Activated CD4-positive, alpha-beta memory T cell treated with anti-CD3 and anti-CD28 coated beads, Interleukin-2, amount 10 ng/mL, durations not matched to agents 7 days and 5 days (primary cell): ENCODE measurements at places on chromosomes 16 and 17. TPM values are rescaled to one million over a fixed set of nuclear protein-coding genes. Genes with fewer than 3 reads are reported as not detected.

GRCh38 chr16:24009098-24009497 lies 173.3 kb downstream of the PRKCB start:
- no peak overlapping the region for H3K4me3 ChIP-seq
- peaks cover 34% of the 10 kb centered on the region for H3K4me1 ChIP-seq
- H3K36me3 ChIP-seq: peaks cover 5% of the 10 kb centered on the region

ASGR1 gene
- total RNA-seq: 0.73 TPM

LPCAT2 gene
- total RNA-seq: 1.6 TPM

GRCh38 chr16:84730406-84731106 lies 30.8 kb downstream of the USP10 start:
- no peak overlapping the region for H3K27ac ChIP-seq
- H3K4me3 ChIP-seq: no peak overlapping the region
- DNase-seq: peak; percentile 39

HOXB9 gene
- total RNA-seq: 1.4 TPM

DNA sequence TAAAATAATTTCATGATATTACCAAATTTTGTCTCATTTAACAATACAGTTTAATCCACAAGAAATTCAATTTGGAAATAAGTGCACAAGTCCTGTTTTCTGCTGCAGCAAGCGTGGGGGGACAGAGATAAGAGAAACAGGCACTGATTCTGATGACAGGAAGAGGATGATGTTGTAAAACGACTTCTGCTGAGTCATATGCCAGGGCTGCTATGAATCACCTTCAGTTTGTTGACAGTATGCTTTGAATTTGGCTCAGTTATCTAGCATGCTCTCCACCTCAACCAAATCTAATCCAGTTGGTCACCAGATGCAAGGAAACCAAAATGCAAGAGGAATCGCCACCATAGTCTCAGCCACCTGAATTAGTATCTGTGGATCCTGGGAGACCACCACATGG lies 244.1 kb upstream of the MON1B start:
- no peaks in the 10 kb centered on the region for H3K36me3 ChIP-seq
- no peak overlapping the region for H3K4me3 ChIP-seq
- no peaks in the 10 kb centered on the region for H3K27me3 ChIP-seq
- no peaks in the 10 kb centered on the region for H3K4me1 ChIP-seq

GRCh38 chr17:66783656-66784381 lies 51.1 kb upstream of the CACNG5 start:
- H3K4me3 ChIP-seq: no peak overlapping the region
- DNase-seq: no peak
- no peaks in the 10 kb centered on the region for H3K4me1 ChIP-seq
- H3K27ac ChIP-seq: no peak overlapping the region
- peaks cover 24% of the 10 kb centered on the region for H3K36me3 ChIP-seq

NUPR1 gene
- not detected for total RNA-seq

GRCh38 chr17:7043497-7044198 lies at the start of gene SLC16A11:
Gene SLC16A11, minus strand, starts transcription at chr17:7044092. Its CDS starts 579 bp downstream, at chr17:7043513.
- H3K27me3 ChIP-seq: peaks cover 20% of the 10 kb centered on the region
- no peak for DNase-seq
- H3K4me1 ChIP-seq: peaks cover 50% of the 10 kb centered on the region
- peaks cover 10% of the 10 kb centered on the region for H3K36me3 ChIP-seq

GRCh38 chr17:50396261-50397110 lies 837 bp downstream of the LRRC59 start:
- peaks cover 40% of the 10 kb centered on the region for H3K36me3 ChIP-seq
- H3K4me3 ChIP-seq: peak overlapping the region; percentile 82
- peaks cover 30% of the 10 kb centered on the region for H3K4me1 ChIP-seq
- H3K27ac ChIP-seq: peak overlapping the region; percentile 88
- DNase-seq: peak; percentile 26
- H3K27me3 ChIP-seq: no peaks in the 10 kb centered on the region

DNA sequence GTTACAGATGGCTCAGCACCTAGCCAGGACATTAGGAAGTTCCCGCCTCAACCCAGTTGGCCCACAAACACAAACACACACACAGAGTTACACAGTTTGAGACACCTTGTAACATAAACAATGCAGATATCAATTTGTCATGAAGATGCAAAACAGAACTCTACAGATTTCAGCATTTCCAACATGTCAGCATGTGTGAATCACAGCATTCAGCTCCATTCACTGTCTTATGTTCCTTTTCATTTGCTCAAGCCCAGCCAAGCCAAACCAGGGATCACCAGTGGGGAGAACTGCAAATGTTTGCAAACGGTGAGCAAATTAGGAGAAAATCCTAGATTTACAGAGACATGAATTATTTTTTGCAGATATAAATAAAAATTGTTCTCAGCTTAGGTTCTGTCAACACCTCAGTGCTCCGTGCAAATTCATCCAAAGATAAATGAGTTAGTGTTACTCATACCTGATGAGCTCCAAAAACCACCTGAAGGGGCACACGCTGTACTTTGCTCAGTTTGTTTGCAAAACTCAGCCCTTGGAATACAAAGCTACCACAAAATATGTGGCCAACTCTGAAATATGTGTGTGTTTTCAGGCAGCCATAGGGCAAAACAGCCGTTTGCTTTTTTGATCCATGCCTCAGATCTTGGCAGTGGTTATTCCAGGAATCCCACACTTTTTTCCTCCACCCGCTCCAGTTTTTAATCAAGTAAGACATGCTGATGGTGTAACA lies 16.3 kb upstream of the COX10 start:
- H3K27ac ChIP-seq: no peak overlapping the region
- no peak for DNase-seq
- no peak overlapping the region for H3K4me3 ChIP-seq
- peaks cover 9% of the 10 kb centered on the region for H3K4me1 ChIP-seq

- peaks cover 4% of the 10 kb centered on the region for H3K4me1 ChIP-seq
- H3K36me3 ChIP-seq: no peaks in the 10 kb centered on the region
- DNase-seq: no peak
- no peak overlapping the region for H3K4me3 ChIP-seq
Measured at GRCh38 chr17:27782791-27783206, 17.5 kb downstream of the NOS2 start.

GRCh38 chr17:52047086-52047485 lies 111.4 kb downstream of the CA10 start:
- no peaks in the 10 kb centered on the region for H3K36me3 ChIP-seq
- DNase-seq: no peak
- no peak overlapping the region for H3K27ac ChIP-seq
- H3K27me3 ChIP-seq: no peaks in the 10 kb centered on the region

GRCh38 chr17:39962642-39963220 lies at the start of gene GSDMA:
Gene GSDMA, plus strand, starts transcription at chr17:39963004. Its CDS starts 2,684 bp downstream, at chr17:39965688.
- H3K36me3 ChIP-seq: no peaks in the 10 kb centered on the region
- peak within 1 kb of the TSS; percentile 8 for H3K27ac ChIP-seq
- H3K27me3 ChIP-seq: peaks cover 7% of the 10 kb centered on the region
- H3K4me3 ChIP-seq: no peak within 1 kb of the TSS
- DNase-seq: no peak

PARD6A gene
- 14.0 TPM for total RNA-seq
